Kidney epithelial cell (primary cell): ENCODE measurements at places on chromosomes 12 and 14. TPM values are rescaled to one million over a fixed set of nuclear protein-coding genes. Genes with fewer than 3 reads are reported as not detected.

Gene WASHC3
- 32.6 and 45.8 TPM in 2 replicates for total RNA-seq

Gene LMO3
- total RNA-seq, result not detected in 2 replicates

Gene RPL10L
- total RNA-seq, result not detected in 2 replicates

Gene DHH
- total RNA-seq, result 0.04 TPM in 1 of 2 replicates, not detected in the other

Gene TRIM9
- total RNA-seq, result 0.92 and 1.2 TPM in 2 replicates

Gene BDKRB2
- 0.89 and 1.2 TPM in 2 replicates for total RNA-seq

Gene PFDN5
- 291 and 301 TPM in 2 replicates for total RNA-seq

Gene KLRD1
- total RNA-seq, result under 0.01 and 1.5 TPM in 2 replicates

Gene NEDD1
- 25.5 and 47.7 TPM in 2 replicates for total RNA-seq

Gene RHOJ
- 0.21 and 0.54 TPM in 2 replicates for total RNA-seq

Gene FLVCR2
- 0.75 and 1.0 TPM in 2 replicates for total RNA-seq

Gene RTL1
- 1.1 and 1.2 TPM in 2 replicates for total RNA-seq

Gene GPRC5A
- total RNA-seq, result 28.7 and 48.1 TPM in 2 replicates

Gene SSTR1
- 0.21 and 0.67 TPM in 2 replicates for total RNA-seq

Gene ADCY4
- total RNA-seq, result 4.0 and 9.0 TPM in 2 replicates

Gene GPR162
- total RNA-seq, result 0.21 and 0.75 TPM in 2 replicates

Gene ENDOU
- not detected in 2 replicates for total RNA-seq

Gene LRP1-AS
- total RNA-seq, result not detected in 2 replicates

Gene TAS2R42
- total RNA-seq, result not detected in 2 replicates

Gene OR6C2
- not detected in 2 replicates for total RNA-seq

Gene CYP46A1
- not detected in 2 replicates for total RNA-seq

Gene PIWIL1
- 0.08 and 0.27 TPM in 2 replicates for total RNA-seq

Gene CFAP54
- total RNA-seq, result 0.41 and 0.79 TPM in 2 replicates

Gene VCPKMT
- total RNA-seq, result 6.3 and 6.6 TPM in 2 replicates

Gene RASSF8
- 27.1 and 35.3 TPM in 2 replicates for total RNA-seq

Gene SIX6
- not detected in 2 replicates for total RNA-seq

Gene HELB
- total RNA-seq, result 2.5 and 3.5 TPM in 2 replicates

Gene PPP1R1A
- total RNA-seq, result 2.4 and 3.4 TPM in 2 replicates

Gene CCDC196
- total RNA-seq, result not detected in 2 replicates

Gene TAS2R7
- total RNA-seq, result not detected in 2 replicates

Gene CRIP2
- total RNA-seq, result 101 and 128 TPM in 2 replicates

Gene TMEM253
- not detected in 2 replicates for total RNA-seq

Gene PIANP
- total RNA-seq, result 0.07 and 0.13 TPM in 2 replicates

Gene TOMM20L
- total RNA-seq, result not detected in 2 replicates

Gene PRIMA1
- total RNA-seq, result not detected in 2 replicates

Gene IFI27L2
- 81.0 and 155 TPM in 2 replicates for total RNA-seq

Gene CD69
- 3.7 and 4.2 TPM in 2 replicates for total RNA-seq

Gene WDR20
- total RNA-seq, result 14.0 and 16.2 TPM in 2 replicates

Gene RASSF3
- total RNA-seq, result 23.6 and 25.7 TPM in 2 replicates

Gene NEUROD4
- total RNA-seq, result not detected in 2 replicates

Gene MDM2
- 160 and 195 TPM in 2 replicates for total RNA-seq

Gene REP15
- 1.3 and 1.9 TPM in 2 replicates for total RNA-seq

Gene FERMT2
- 83.9 and 86.3 TPM in 2 replicates for total RNA-seq

Gene ACVRL1
- total RNA-seq, result 4.7 and 9.7 TPM in 2 replicates

Gene HOXC4
- total RNA-seq, result 1.3 and 2.5 TPM in 2 replicates

Gene ACSM4
- not detected in 2 replicates for total RNA-seq

Gene VWF
- 0.42 and 1.5 TPM in 2 replicates for total RNA-seq
